Midbrain (tissue), 1 donor: ENCODE measurements at places on chromosomes 11 and 22.

DNA sequence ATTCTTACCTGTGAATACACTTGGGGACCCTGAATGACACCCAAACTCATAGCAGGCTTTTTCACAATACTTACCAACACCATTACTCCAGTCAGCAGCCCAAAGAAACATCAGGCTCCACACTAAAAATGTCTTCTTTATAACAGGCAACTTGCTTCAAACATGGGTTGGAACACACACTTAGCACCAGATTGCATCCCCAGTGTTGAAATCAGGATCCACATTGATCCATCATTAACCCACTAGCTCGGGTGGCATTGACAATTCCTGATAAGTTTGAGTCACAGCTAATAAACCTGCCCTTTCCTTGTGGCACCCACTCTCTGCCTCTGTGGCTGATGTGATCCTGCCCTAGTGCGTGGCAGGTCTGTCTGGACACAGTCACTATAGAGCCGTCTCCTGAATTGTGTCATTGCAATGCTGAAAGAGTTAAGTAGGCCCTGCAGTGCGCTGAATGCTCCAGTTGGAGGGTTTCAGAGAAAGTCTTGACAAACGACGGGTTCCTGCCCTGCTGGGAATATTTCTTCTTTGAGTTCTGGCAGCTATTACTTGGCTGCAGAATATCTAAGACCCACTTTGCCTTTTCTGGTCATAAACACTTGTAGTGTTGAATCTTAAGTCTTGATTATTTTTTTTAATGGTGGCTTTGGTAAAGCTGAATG lies 19.6 kb upstream of the C11orf96 start:
- DNase-seq = no peak

- peak; percentile 68 for DNase-seq
These were observed 56.1 kb downstream of the AMBRA1 start for GRCh38 chr11:46537537-46538295.

DNA sequence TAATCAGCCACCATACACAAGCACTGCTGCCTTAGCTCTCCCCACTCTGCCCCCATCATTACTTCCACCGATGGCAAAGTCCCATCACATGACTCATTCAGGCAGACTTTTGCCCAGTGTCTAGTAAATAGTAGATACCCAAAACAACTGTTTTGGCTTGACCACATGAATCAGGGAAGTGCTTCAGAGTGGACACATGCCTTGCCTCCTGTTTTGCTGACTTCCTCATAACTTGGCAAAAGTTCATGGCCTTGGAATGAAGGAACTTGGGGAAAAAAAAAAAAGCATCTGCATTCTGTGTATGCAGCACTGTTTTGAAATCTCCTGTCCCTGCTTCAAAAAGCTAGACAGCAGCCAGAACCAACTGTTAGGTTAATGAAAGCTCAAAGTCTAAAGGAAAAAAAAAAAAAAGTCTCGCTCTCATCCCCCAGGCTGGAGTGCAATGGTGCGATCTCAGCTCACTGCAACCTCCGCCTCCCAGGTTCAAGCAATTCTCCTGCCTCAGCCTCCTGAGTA lies 335.3 kb downstream of the FAM181B start:
- peak; percentile 12 for DNase-seq

- no peak for DNase-seq
These were observed 54.1 kb downstream of the MAML2 start for GRCh38 chr11:96288915-96289314.

DNA sequence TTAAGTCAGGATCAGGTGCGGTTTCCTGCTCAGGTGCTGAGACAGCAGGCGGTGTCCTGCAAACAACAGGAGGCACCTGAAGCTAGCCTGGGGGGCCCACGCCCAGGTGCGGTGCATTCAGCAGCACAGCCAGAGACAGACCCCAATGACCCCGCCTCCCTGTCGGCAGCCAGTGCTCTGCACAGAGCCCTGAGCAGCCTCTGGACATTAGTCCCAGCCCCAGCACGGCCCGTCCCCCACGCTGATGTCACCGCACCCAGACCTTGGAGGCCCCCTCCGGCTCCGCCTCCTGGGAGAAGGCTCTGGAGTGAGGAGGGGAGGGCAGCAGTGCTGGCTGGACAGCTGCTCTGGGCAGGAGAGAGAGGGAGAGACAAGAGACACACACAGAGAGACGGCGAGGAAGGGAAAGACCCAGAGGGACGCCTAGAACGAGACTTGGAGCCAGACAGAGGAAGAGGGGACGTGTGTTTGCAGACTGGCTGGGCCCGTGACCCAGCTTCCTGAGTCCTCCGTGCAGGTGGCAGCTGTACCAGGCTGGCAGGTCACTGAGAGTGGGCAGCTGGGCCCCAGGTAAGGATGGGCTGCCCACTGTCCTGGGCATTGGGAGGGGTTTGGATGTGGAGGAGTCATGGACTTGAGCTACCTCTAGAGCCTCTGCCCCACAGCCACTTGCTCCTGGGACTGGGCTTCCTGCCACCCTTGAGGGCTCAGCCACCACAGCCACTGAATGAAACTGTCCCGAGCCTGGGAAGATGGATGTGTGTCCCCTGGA lies at the start of gene MYO7A:
TSS of gene MYO7A (plus strand) at position 327 of the 772 bp plus-strand sequence. CDS start 2,389 bp downstream, outside the sequence.
- peak; percentile 50 for DNase-seq

DNA sequence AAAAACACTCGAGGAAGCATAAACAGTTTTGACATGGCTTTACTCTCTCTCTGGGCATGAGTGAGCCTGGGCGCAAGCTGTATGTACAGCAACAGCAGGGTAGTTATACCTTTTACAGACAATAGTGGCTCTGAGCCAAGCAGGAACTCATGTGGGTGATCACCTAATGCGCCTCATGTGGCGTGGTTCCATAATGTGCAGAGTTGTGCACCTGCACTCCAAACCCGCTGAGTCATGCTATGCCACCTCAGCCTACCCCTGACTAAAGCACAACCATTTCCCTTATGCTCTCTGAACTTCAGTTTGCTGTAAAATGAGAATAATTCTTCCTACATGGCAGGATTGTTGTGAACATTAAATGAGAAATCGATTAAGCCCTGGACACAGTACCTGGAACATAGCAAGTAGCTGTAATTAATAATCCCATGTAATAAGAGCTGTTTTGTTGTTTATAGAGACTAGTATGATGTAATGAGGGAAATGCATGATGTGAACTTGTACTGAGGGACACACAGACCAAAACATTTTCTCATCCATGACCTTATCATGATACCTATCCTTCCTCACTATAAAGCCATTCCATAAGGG lies 71.6 kb downstream of the CCDC34 start:
- DNase-seq = no peak

- DNase-seq = no peak
These were observed 219.3 kb downstream of the BUD13 start for GRCh38 chr11:116553482-116553881.

- peak; percentile 77 for DNase-seq
These were observed 9.5 kb upstream of the EHD1 start for GRCh38 chr11:64887757-64888405.

GRCh38 chr11:91972665-91973266 lies 251.9 kb upstream of the FAT3 start:
- DNase-seq = no peak

DNA sequence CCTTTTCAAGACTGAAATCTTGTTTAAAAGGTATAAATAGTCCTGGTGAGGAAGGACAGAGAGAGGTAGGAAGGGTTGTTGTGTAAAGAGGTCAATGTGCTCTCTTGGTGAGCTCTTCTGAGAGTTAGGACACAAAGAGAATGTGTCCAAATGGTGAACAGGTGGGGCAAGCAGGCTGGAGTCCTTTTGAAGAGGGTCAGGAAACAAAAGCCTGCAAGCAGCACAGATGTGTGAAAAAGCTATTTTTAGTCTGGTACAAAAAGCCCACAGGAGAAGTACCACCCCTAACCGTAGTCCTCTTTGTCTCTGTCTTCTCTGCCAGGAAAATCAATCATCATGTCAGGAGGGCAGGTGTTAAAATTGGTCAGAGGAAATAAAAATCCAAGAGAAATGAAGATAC lies 54.4 kb upstream of the SYN3 start:
- DNase-seq = no peak

DNA sequence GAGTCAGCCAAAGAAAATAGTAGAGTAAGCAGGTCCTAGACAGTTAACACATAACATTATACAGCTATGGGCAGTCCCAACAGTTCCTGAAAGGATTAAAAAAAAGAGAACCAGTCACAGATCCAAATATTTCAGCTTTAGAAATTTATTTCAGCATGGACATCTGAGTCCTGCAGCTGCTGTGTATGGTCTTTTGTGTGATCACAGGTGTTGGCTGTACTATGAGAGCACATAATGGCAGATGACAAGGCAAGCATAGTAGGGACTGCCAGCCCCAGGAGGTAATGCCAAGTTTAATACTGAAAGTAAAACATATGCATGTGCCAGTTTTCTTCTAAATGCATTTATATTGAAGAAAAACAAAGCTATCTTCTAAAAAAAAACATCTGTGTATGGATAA lies 158.1 kb downstream of the GRIA4 start:
- no peak for DNase-seq

DNA sequence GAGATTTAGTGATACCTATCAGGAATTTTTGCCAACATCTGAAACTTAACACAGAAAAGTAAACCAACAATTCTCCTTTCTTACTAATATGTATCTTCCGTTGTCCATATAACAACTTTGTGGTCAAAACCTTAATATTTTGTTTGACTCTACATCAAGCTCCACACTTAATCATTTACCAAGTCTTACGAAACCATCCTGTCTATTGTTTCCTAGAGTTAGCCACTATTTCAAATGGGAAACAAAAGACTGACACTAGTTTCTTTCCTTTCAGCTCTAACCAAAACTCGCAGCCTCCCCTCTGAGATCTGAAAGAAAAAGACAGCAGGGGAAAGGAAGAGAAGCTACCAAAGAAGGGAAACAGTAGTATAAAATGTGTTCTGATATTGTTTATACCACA lies 26.5 kb upstream of the PRDM10 start:
- no peak for DNase-seq

- no peak for DNase-seq
These were observed 29.6 kb downstream of the PAK1 start for GRCh38 chr11:77444261-77444660.

DNA sequence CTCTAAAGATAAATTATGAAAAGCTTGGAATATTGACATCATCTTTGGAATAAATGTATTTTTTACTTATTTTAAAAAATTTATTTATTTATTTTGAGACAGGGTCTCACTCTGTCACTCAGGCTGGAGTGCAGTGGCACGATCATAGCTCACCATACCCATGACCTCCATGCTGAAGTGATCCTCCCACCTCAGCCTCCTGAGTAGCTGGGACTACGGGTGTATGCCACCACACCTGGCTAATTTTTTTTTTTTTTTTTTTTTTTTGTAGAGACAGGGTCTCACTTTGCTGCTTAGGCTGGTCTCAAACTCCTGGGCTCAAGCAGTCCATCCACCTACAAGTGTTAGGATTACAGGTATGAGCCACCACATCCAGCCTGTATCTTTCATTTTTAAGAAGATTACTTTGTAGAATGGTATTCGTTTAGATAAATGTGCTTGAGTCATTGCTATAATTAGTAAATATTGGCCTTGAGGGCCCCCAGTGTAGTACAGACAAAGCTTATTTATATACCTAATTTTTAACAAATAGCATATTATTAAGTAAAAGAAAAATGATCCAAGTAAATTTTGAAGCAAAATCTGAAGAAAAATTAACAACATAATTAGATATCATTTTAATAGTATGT lies 8.5 kb downstream of the SWAP70 start:
- no peak for DNase-seq

GRCh38 chr11:81286959-81287358 lies 1446.7 kb downstream of the FAM181B start:
- no peak for DNase-seq

DNA sequence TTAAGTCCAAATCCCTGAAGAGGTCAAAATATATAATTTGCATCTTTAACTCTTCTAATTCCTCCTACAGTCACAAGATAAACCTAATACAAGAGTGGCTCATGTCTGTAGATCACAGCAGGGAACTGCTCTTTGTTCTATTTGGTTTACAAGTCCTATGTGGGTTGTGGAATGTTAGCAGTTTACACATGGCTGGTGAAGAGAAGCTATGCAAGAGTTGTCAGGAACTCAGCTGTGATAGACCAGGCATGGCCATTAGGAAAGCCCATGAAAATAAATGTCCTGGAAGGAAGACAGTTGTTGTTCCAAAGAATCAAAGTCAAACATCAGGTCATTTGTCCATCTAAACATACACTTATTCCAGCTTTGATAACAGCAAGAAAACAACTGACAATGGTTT lies 312.4 kb upstream of the PITPNB start:
- no peak for DNase-seq

DNA sequence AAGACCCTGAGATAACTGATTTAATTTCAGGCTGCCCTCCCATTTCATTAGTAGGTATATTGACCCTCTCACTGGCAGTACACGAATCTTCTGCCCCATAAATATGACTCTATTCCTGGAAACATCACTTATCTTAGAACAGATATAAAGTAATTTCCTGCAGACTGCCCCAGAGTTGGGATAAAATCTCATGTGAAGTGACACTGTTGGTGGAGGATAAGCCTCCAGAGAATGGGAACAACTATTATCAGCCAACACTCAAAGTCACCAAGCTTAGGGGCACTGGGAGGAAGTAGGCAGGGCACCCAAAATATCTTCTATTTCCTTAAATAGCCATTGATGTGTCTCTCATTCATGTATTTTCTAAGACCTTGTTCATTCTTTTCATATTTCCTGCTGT lies 8.2 kb downstream of the OR51B5 start:
- no peak for DNase-seq

DNA sequence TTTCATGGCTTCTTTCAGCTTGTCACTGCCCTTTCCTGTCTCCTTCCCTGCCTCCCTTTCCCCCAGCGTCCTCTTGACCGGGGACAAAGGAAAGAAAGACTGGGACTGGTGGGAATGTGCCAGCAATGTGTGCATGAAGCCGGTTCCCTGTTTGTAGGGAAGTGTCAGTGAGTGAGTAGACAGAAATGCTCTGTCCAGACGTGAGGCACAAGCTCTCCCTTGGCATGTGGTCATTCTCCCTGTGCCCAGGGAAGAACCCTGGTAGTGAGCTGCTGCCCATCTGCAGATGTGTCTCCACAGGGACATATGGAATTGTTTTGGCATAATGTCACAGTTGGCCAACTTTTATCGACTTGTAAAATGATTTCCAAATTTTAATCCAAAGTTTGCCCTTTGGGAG lies 86.4 kb upstream of the TBCEL start:
- DNase-seq = no peak

DNA sequence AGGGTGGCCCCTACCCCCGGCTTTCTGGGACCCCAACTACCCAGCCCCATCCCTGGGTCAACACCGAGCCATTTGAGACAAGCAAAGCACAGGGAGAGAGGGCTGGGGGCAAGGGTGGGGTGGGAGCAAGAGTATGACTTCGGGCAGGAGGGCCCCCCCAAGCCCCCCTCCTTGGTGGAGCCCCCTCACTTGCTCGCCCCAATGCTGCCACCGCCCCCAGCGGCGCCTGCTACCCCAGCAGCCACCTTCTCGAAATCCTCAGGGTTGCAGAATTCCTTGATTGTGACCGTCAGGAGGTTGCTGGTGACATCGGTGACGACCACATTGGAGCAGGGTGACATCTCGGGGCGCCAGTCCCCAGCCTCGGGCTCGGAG lies 6.0 kb downstream of the CBX6 start:
- DNase-seq = no peak
